ENCODE measurements at places on chromosomes 2 and 18.

DNA sequence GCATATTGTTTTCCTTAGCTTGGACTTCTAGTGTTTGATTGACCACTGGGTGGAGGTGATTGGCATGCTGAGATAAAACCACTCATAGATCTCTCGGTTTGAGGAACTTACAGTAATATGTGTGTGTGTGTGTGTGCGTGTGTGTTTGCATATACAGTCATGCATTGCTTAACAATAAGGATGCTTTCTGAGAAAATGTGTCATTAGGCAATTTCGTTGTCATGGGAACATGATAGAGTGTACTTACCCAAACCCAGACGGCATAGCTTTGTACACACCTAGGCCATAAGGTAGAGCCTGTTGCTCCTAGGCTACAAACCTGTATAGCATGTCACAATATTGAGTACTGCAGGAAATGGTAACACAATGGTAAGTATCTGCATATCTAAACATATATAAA lies 167.3 kb downstream of the NYAP2 start:
- peak; percentile 37 for DNase-seq

DNA sequence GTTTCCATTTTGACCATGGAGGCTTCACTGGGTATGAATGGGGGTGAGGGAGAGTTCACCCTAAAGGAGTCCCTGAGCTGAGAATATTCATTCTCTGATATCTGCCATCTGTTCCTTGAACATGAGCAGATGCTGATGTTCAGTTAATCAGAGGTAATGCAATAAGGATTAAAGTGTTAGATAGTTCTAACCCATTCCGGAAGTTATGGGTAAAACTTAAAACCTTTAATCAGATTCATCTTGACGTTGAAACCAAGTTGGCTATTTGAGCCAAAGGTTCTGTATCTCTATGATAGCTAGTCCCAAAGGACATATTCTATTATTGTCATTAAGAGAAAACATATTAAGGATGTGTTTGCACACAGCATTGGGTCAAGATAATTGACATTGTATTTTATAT lies 268.9 kb downstream of the PLCL1 start:
- no peak for DNase-seq

DNA sequence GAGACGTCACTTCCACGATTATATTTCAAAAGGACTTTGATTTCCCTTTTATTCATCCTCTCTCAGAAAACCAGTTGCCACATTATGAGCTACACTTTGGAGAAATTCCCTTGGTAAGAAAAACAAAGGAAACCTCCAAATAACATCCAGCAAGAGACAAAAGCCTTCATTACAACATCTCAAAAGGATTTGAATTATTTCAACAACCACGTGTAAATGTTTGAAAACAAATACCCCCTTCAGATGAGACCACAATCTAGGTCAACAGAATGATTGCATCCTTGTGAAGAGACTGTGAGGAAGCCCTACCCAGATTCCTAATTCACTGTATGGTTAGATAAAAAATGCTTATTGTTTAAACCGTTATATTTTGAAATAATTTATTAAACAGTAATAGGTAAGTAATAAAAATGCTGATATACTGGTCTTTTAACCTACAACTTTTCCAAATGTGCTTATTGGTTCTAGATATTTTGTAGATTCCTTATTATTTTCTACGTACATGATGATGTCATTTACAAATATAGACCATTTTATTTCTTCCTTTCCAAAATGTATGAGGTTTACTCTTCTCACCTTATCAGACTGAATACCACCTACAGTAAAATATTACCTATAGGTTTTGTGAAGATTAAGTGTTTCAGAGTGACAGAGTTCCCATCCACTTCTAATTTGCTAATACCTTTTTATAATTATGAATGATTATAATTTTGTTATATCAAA lies 922.7 kb upstream of the CHAC2 start:
- no peak for DNase-seq

GRCh38 chr2:38690499-38691420 lies 24.8 kb downstream of the GALM start:
- DNase-seq = peak; percentile 62

- peak; percentile 2 for DNase-seq
These were observed 34.0 kb downstream of the ZC3H8 start for GRCh38 chr2:112220831-112221230.

- no peak for DNase-seq
These were observed 441.4 kb upstream of the CELF4 start for GRCh38 chr18:38007026-38007425.

- DNase-seq = no peak
These were observed 560.0 kb upstream of the CDH2 start for GRCh38 chr18:28736951-28737350.

DNA sequence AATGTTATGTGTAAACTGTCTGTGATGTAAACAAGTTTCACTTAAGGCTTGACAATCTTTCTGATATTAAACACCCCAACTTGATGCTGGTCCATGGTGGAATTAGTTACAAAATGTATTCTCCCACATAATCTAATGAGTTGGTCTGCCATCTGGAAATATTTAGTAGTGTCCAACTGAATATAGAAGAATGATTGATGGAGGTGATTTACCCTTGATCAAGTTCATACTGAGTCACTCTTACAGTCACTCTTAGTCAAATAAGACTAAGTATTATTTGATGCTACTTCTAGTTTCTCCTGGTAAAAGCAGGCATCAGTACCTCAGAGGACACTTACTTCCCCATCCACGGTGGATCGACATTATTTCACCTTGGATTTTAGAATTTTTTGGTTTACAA lies 198.1 kb downstream of the SATB2 start:
- no peak for DNase-seq

DNA sequence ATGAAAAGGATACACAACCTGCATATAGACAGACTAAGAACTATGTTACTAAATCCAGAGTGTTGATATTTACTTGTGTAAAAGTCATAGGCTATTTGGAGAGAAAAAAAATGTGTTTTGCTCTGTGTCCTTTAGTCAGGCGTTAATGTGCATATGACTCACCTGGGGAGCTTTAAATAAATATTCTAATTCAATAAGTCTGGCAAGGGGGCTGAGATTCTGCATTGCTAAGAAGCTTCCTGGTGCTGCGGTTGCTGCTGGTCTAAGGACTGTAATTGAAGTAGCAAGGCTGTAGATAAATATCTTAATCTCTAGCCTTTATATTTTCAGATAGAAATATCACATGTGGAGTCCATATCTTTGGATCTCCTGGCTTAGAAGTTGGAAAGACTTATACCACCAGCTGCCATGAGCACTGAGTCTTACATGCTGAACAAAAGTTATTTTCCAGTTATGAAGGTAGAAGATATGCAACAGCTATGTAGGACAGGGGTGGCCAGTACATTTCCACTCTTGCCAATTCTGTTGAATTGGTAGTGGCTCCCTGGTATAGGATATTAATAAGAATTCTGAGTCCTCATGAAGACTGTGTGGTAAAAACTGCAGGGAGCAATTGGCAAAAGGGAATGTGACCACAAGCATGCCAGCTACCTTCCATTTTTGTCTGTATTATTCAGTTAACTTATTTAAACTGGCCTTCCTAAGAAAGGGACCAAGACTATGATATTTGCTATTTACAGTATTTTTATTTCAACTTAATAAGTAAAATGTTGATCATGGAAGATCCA lies 4.8 kb downstream of the SPAG16 start:
- DNase-seq = no peak

DNA sequence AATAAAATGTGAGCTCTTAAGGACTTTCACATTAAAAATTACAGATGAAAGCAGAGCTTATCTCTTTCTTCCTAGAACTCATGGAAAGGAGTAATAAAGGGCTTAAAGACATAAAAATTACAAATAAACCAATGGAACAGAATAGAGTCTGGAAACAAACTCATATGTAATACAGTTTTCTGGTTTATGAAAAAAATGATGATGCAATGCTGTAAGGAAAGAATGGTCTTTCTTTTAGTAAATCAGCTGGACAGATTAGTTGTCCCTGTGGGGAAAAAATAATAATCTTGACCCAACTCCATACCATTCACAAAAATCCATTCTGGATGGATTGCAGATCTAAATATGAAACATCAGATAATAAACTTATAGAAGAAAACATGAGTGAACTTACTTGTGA lies 54.2 kb downstream of the TMEM185B start:
- DNase-seq = no peak

- no peak for DNase-seq
These were observed 111.9 kb downstream of the TFCP2L1 start for GRCh38 chr2:121173112-121173511.
